Prostate gland (tissue), 2 donors: ENCODE measurements at places on chromosomes 5 and 9. TPM values are rescaled to one million over a fixed set of nuclear protein-coding genes. Genes with fewer than 3 reads are reported as not detected.

The CFAP90 gene
- 0.87 TPM for total RNA-seq

- no peak for DNase-seq
Measured at GRCh38 chr9:84671586-84672521, 2.3 kb downstream of the NTRK2 start.

The SPARC gene
- 101 TPM for total RNA-seq

GRCh38 chr9:35385042-35385441, 104.9 kb upstream of the RUSC2 start:
- DNase-seq: no peak

- DNase-seq: no peak
Measured at GRCh38 chr9:135277219-135278201, 190.0 kb downstream of the OLFM1 start.

- DNase-seq: no peak
Measured at GRCh38 chr5:141680751-141681201, 1.3 kb downstream of the ARAP3 start.

The IL31RA gene
- total RNA-seq: 2.1 TPM

DNA sequence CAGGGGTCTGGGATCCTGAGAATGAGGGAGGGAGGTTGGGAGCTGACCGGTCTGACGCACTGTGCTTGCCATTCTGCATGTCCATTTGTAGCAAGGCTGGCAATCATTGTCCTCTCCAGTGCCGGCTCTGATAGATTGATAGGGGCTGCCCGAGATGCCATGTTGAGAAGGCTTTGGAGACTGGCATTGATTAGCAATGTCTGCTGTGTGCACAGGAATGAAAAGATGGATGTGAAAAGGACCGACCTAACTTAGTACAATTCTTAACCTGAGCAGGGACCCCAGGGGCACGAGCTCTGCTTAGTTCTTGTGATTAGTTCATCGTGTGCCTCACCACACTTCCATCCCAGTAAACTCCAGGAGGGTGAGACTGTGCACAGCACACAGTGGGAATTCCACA, 17.0 kb downstream of the NEK6 start:
- no peak for DNase-seq

GRCh38 chr5:142808878-142809598, 38.9 kb downstream of the ARHGAP26 start:
- no peak for DNase-seq
